Activated naive CD4-positive, alpha-beta T cell treated with anti-CD3 and anti-CD28 coated beads, Interleukin-2, amount 50 U/mL, for 72 hours (primary cell): ENCODE measurements at places on chromosomes 7 and 10. TPM values are rescaled to one million over a fixed set of nuclear protein-coding genes. Genes with fewer than 3 reads are reported as not detected.

DNA sequence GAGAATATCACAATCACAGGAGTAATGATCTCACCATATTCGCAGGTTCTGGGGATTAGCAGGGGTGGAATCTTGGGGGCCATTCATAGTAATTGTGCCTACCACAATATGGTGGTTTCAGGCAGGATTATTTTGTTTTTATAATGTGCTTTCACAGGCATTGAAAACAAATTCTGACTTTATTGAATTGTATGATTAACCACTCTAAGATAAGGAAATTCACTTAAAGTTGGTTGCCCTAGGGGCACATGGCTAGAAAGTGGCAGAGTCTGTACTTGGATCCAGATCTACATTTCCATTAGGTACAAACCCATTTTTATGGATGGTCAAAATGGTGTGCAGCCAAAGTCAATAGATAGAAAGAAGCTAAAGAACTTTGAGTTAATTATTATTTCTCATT lies 1.7 kb downstream of the CROT start:
- no peak for DNase-seq

- DNase-seq: no peak
Observed at GRCh38 chr7:38756521-38756920, 125.3 kb upstream of the AMPH start.

DNA sequence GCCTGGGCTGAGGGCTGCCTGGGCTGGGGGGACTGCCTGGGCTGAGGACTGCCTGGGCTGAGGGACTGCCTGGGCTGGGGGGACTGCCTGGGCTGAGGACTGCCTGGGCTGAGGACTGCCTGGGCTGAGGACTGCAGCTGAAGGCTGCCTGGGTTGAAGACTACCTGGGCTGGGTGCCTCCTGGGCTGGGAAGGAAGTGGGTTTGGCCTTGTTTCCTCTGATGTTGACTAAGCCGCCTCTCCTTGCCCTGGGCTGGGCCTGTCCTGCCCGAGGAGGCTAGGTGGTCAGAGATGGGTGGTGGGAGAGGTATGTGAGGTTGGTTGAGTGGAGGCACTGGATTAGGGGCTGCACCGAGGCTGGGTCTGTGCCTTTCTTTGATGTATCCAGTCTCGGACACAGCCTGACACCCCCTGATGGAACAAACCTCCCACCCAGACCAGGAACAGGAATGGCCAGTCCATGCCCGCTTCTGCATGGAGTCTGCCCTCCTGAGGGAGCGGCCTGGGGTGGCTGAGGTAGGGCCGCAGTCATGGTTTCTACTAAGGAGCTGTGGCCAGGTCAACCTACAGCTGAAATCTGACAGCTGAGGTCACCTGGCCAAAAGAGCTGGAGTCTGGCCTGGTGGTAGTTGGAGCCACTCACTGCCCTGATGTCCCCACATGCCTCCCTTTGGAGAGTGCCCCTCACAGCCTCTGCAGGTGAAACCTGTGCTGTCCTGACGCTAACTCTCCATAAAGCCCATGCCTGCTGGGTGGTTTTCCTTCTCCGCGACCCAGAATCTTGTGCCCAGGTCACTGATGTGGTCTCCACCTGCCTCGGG lies 22.3 kb downstream of the SCART1 start:
- no peak for DNase-seq

DNA sequence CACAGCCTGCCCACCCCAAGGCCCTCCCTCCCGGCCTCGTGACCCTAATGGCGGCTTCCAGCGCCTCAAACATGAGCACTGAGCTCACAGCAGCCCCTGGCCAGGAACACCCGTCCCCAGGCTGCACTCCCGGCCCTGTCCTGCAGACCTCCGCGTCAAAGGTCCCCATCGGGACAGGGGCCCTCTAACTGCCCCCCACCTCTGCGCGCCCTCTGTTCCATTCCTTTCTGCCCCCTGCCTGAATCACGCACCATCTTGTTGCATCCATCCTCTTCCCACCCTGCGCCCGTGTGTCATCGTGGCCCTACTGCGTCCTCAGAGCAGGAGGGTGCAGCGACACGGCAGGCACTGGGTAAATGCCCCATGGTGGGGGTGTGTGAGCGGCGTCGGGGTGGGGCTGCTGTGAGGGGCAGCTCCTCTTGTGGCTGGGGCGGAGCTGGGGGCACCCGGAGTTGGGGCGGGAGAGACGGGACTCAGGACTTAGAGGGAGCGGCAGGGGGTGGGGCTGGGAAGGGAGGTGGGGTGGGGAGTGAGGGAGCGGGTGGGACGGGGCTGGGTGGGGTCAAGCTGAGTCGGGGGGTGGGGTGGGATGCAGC lies 13.4 kb downstream of the SLC29A4 start:
- DNase-seq: no peak

GRCh38 chr7:23105086-23105643 lies 420 bp upstream of the KLHL7 start:
- no peak for DNase-seq

DNA sequence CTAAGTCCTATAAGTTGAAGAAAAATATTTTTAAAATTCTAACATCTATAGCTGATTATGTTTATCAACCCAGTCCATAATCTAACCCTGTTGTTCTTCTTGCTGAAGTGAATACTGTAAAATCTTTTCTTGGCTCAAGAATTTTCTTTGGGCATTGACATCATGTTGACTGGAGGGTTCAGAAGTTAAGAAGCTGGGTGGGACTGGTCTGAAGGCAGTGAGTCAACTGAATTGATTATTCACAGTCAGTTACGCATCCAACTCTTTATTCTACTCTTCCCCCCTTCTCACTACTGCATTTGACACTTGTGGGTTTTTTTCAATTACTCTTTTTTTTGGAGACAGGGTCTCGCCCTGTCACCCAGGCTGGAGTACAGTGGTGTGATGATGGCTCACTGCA lies 31.0 kb downstream of the DENND2A start:
- no peak for DNase-seq

DNA sequence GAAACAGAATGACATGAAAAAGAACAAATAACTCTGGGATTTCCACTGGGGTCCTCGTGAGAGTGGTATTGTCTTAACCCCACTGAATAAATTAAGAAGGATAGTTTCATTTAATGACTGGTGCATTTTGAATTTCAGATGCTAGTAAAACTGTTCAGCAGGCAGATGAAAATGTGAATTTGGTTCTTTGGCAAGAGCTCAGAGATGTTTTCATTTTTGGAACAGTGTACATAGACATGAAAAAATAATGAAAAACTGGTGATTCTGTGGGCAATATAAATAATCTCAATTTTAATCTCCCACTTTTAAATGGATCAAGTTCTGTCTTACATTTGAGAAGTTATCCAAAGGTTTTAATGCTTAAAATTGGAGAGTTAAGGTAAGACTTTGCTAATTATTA lies 84.1 kb downstream of the TRIL start:
- no peak for DNase-seq

DNA sequence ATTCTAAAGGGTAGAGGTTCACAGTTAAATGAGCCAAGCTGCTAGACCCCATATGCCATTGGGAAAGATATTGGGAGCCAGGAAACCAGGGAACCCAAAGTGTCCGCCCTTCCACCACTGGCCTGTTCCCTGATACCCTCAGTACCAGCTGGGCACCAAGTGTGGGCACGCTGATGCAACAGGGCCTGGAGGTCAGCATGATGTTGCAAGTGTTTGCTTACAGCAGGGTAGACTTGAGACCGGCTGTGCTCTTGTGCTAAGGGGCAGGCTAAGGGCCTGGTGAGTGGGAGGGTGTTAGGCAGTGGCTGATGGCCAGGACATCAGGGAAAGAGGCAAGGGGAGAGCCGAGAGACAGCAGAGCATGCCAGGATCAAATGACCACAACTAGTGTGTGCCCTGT lies 21.0 kb upstream of the MYL7 start:
- no peak for DNase-seq

- peak; percentile 65 for DNase-seq
Observed at GRCh38 chr7:100837099-100837836, 9.9 kb upstream of the EPHB4 start.

DNA sequence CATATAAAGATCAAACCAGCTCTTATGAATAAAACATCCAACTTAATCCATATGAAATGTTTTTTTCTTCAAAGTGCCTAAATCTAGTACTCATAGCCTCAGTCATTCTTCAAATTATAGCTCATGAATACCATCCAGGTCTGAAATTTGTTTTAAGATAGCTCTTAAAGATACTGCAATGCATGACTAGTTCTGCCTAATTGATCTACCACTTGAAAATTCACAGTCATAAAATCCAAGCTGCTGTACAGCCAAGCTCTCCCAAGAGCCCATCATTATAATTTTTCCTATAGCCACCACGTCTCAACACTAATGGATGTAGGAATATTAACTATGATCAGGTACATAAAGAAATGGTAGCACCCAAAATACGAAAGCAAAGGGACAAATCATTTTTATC lies 87.9 kb upstream of the RNF148 start:
- no peak for DNase-seq

DNA sequence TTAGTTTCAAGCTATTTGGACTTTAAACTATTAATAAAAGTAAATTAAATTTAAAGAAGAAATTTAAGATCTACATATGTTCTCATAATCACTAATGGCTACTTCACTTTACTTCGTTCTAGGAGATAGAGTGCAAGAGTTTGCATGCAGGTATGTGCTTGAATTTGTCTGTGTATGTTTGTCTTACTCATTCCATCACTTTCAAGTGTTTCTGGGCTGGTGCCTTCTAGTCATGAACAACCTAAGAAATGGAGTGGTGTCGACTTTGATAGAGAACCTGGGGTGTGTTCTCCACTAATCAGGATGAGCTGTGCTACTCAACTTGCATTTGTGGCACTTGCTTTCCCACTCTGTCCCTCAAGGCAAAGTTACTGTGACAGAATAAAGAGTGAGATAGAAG lies 169.9 kb downstream of the KCND2 start:
- no peak for DNase-seq

- no peak for DNase-seq
Observed at GRCh38 chr10:73923935-73924598, 13.1 kb downstream of the PLAU start.

- no peak for DNase-seq
Observed at GRCh38 chr10:58998924-58999713, 177.3 kb upstream of the PHYHIPL start.

GRCh38 chr10:90832111-90832510 lies 25.7 kb downstream of the HTR7 start:
- DNase-seq: no peak

- DNase-seq: no peak
Observed at GRCh38 chr7:2520131-2520760, 672 bp downstream of the LFNG start.

DNA sequence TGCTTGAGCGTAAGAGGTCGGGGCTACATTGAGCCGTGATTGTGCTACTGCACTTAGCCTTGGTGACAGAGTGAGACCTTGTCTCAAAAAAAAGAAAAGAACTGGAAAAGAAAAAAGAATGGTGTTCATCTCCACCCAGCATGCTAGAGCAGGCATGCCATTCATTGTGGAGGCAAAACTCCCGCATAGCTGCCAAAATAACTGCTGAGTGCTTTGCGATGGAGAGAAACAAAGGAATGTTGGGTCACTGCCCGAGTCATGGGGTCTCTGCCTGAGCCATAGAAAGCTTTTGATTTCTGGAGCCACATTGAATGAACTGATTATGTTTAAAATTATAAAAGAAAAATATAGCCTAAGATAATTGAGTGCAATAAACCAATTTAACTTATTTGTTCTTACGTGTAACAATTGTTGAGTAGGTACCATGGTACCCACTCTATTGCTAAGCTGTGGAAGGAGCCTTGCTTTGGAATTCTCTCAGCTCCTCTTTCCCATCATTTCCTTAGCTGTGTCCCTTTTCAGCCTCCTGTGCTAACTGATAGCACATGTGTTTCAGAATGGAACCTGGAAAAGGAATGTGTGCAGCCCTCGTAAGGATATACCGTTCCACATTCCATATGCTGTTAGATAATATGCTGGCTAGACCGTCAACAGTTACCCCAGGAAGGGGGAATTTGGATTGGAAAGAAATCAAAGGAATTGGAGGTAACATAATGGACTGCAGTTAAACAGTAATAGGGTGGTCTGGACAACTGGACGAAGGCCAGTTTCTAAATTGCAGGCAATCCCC lies 99.0 kb downstream of the KIAA1217 start:
- DNase-seq: no peak

- DNase-seq: no peak
Observed at GRCh38 chr7:129368389-129368986, 65.7 kb upstream of the STRIP2 start.

DNA sequence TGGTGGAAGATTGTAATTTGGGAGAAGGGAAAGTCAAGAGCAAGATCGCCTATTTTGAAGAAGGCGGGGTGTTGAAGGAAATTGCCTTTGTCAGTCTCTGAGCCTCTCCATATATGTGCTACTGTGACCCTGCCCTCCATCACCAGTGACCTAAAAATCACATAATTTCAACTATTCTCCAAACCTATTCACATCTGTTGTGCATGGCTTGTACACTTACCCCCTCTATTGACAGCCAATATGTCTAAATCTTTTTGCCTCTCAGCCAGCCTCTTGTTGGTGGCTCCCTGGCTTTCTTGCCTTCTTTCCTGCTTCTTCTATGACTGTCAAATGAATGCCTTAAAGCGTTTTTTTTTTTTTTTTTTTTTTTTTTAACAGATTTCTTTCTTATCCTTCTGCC lies 295.6 kb downstream of the AUTS2 start:
- DNase-seq: no peak

- DNase-seq: no peak
Observed at GRCh38 chr10:32104181-32104580, 48.0 kb upstream of the KIF5B start.

DNA sequence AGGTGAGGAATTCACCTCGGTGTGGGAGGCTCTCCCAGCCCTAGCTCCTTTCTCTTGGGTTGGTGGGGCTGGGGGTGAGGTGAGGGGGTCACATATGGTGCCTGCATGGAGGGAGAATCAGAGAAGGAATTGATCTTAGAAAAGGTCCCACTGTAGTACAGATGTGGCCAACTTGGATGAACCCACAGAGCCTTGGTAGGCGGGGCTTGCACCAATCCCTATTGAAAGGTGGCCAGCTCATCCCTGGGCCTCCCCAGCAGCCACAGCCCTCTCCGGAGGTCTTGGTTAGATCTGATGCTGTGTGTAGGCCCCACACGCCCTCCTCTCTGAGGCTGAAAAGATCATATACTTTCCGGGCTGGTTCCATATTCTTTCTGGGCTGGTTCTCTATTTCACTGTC lies 19.0 kb downstream of the HKDC1 start:
- no peak for DNase-seq

Gene LIPJ
- total RNA-seq: not detected

Gene PAPOLB
- not detected for total RNA-seq

Gene WNT16
- total RNA-seq: not detected

Gene CLDN15
- 17.3 TPM for total RNA-seq

Gene PIK3CG
- total RNA-seq: 7.2 TPM

Gene FBXO24
- 1.9 TPM for total RNA-seq

Gene PLXDC2
- not detected for total RNA-seq
